ENCODE measurements at places on chromosomes 12 and 14. TPM values are rescaled to one million over a fixed set of nuclear protein-coding genes. Genes with fewer than 3 reads are reported as not detected.

DNA sequence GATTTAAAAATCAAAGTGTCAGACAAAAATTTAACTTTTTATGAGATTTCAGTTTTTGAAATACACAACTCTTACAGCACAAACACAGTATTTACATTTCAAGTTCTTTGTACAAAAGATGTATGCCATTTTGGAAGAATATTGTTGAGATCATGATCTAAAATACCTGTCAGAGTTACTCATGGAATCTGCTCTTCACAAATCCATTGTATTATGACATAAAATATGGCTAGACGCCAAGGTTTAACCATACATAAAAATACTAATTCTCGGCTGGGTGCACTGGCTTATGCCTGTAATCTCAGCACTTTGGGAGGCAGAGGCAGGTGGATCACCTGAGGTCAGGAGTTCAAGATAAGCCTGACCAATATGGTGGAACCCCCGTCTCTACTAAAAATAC is 6.2 kb upstream of the SYCP3 start:
- DNase-seq, result no peak

GRCh38 chr14:33936391-33936790 is 14.5 kb downstream of the EGLN3 start:
- no peak for DNase-seq

GRCh38 chr12:6444704-6445688 is at the start of gene CD27:
TSS of gene CD27 (plus strand) at chr12:6444955. CDS start at chr12:6445096, 141 bp downstream.
- DNase-seq, result no peak

- DNase-seq, result no peak
These were observed 113.7 kb downstream of the NCOR2 start for GRCh38 chr12:124453419-124454351.

- no peak for DNase-seq
These were observed 79.8 kb downstream of the MYRFL start for GRCh38 chr12:69904777-69905176.

DNA sequence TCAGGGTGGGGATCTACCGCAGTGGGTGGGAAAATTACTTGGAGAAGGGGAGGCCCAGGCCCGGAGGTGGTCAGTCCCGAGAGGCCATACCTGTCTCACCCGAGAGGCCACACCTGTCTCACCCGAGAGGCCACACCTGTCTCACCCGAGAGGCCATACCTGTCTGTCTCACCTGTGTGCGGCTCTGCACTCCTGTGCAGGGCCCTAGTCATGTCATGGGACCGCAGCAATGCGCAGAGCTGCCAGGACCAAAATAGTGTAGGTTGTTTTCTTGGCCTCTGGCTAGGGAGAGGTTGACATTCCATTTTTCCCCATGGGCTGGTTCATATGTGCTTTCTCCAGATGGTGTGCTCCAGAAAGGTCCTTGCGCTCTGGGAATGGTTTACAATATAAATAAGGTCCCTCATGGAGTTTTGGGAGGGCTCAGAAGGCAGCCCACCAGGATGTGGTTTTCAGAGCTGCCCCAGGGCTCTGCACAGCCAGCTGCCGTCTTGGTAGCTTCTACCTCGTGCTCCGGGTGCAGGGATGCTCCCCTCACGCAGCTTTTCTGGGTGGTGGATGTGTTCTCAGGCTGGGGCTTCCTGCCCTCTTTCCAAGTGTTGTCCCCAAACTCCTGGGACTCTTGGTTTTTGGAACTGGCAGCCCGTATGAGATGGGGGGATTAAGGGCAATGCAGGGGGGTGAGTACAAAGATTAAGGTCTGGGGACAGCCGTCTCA is 58.2 kb downstream of the CACNA1C start:
- DNase-seq, result no peak

- no peak for DNase-seq
These were observed 44.0 kb upstream of the SMUG1 start for GRCh38 chr12:54232790-54233189.

DNA sequence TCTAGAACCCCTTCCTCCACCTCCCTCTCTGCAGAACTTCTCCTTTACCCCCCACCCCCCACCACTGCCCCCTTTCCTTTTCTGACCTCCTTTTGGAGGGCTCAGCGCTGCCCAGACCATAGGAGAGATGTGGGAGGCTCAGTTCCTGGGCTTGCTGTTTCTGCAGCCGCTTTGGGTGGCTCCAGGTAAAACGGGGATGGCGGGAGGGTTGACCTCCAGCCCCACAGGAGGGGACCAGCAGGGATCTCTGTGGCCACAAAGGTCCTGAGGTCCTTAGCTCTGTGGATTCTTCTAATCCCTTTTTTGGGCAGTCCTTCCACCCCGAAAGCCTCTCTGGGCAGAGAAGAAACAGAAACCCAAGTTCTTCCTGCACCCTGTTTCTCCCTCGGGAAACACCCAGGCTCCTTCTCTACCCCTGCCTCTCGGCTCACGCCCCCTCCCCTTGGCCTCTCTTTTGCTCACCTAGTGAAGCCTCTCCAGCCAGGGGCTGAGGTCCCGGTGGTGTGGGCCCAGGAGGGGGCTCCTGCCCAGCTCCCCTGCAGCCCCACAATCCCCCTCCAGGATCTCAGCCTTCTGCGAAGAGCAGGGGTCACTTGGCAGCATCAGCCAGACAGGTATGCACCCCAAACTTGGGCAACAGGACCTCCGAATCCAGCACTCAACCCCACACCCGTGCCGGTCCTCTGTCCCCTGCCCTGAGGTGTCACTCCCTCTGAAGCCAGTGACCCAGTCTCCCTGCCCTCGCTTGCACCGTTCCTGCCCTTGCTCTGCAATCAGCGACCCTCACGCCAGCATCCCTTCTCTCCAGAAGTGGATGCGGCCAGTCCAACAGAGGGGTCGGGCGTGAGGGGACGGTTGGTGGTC is 638 bp downstream of the LAG3 start:
- no peak for DNase-seq

E2F7 gene
- 7.4 TPM for polyA plus RNA-seq

MYH7 gene
- polyA plus RNA-seq, result 0.19 TPM

C12orf60 gene
- polyA plus RNA-seq, result 4.4 TPM

ESRRB gene
- polyA plus RNA-seq, result 6.4 TPM

SLC38A4 gene
- 25.3 TPM for polyA plus RNA-seq
